ENCODE measurements at places on chromosomes 1 and 21.

DNA sequence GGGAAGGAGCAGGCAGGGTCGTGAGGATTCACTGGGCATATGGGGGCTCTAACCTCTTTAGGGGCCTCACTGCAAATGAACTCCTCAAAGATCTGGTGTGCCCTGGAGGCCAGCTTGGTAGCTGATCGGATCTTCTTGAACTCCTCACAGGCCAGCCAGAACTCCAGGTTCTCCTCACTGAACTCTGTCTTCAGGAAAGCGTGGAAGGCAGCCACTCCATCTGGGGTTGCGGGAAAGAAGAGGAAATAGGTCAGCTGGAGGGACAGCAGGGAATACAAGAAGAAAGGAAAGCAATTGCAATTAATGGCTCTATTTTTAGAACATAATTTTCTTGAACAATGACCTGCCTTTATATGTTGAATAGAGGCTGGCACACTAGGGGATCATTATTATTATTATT lies 2.3 kb downstream of the RGS16 start:
- no peak for DNase-seq

DNA sequence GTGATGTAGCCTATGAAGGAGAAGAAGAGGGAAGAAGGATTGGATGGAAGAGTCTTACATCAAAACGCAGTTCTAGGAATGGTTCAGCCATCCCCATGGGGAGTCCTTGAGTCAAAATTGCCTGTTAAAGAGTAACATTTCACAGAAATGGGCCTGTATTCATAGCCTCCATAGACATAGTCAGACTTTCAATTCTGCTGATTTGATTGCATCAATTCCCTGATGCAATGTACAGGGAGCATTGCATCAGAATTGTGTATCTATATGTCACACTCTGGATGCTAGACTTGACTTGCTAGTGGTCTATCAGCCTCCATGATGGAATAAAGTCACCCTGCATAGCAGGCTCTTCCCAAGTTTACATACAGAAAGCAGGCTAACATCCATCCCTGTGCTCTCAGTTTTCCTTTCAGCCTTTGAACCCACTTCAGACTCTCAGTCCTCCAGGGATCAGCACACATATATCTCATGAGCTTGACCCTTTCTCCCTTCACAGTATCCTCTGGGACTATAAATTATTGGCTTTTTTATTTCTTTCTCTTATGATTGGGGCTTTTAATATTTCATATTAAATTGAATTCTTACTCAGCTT lies 1111.7 kb upstream of the B3GALT2 start:
- no peak for DNase-seq

DNA sequence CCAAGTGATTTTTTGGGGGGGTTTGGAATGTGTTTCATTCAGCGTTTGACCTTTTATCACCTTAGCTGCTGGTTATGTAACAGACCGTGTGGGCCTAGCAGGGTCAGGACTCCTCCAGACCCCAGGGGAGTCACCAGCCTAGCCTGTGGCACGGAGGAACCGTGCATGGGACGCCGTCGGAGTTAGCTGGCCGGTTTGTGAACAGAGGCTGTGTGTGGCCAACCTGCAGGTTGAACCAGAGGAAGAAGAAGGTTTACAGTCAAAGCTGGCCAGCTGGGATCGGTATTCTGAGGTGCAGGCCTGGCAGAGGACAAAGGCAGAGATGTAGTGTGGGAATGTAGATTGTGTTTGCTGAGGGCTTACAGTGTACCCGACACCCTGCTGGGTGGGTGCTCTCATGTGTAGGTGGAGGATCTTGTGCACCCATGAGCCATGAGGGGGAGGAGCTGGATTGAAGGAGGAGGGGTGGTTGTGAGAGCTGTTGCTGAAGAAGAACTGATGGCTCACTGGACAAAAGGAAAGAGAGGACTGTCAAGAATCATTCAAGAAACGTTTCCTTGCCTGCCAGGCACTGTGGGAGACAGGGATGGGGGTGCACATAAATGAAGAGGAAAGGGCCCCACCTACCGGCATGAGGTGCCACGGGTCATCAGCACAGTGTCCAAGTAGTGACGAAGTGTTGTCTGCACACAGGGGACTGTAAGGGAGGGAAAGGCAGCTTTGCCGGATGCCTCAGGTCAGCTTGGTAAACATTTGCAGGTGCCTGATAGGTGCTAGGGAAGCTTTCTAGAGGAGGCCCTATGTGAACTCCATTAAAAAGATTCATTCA lies 40.0 kb upstream of the PWP2 start:
- DNase-seq = no peak

- no peak for DNase-seq
Measured at GRCh38 chr21:45295576-45296365, 8.1 kb upstream of the POFUT2 start.

GRCh38 chr1:154968731-154969130 lies 1.8 kb downstream of the SHC1 start:
- no peak for DNase-seq

- no peak for DNase-seq
Measured at GRCh38 chr1:191043066-191043465, 565.4 kb upstream of the BRINP3 start.

- peak; percentile 18 for DNase-seq
Measured at GRCh38 chr1:93680420-93681100, 1.1 kb downstream of the BCAR3 start.

DNA sequence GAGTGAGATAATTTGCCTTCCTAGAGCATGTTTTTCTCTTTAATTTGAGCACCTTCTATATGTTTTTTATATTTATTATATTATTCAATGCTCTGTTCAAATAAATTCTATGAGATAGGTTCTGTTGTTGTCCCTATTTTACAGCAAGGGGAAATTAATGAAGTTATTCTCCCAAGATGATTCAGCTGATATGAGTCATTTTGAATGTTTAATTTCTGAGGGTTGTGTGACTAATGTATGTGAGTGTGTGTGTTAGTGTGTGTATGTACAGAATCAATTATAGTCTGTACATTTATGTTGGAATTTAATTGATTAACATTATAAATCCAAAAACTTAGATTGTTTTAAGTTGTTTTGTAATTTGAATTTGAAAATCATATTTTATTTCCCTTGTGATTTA lies 1536.7 kb upstream of the B3GALT2 start:
- DNase-seq = no peak

- DNase-seq = no peak
Measured at GRCh38 chr1:48026275-48026674, 29.1 kb upstream of the TRABD2B start.

DNA sequence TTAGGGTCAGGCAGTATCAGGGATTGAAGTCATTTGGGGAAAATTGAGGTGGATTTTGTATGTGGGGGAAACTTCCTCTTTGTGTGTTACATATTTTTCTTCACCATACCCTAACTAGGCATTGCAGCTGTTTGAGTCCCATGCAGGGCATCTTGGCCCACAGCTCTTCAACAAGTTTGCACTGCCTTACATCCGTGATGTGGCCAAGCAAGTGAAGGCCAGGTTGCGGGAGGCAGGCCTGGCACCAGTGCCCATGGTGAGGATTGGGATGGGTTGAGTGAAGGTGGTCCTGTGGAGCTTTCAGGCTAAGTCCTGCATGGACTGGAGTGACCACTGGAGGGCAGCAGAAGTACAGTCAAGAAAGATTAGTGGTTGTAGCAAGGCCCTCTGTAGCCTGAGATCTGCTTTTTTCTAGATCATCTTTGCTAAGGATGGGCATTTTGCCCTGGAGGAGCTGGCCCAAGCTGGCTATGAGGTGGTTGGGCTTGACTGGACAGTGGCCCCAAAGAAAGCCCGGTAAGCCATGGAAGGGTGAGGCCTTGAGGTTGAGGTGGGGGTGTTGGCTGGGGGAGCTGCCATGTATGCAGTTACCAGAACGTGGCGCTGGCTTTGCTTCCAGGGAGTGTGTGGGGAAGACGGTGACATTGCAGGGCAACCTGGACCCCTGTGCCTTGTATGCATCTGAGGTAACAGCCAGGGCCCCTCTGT lies 2.4 kb downstream of the UROD start:
- DNase-seq = peak; percentile 74

DNA sequence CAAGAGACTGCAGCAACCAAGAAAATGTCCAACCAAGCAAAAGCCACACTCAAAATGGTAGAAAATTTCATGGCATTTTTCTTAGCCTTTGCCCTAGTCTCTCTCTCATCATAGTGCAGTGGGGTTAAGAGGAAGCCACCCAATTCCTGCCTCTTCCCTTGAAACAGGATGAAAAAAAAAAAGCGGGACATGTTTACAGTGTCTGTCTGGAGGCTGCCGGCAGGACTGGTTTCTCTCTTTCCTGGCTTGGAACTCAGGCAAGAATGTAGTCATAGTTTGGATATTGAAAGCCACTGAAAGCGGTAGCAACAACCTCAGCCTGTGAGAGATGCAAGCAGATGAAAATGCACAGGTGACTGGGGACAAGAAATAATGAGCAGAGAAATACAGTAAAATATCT lies 13.3 kb upstream of the TNFSF18 start:
- DNase-seq = no peak

DNA sequence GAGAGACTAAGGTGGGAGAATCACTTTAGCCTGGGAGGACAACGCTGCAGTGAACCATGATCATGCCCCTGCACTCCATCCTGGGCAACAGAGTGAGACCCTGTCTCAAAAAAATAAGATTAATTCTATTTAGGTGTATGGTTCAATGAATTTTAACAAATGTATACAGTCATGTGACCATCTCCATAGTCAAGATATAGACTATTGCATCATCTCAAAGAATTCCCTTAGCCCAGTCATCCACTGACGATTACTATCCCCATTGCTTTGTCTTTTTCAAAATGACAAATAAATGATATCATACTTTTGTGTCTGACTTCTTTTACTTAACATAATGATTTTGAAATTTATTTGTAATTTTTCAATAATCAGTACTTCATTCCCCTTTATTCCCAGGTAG lies 260.0 kb downstream of the LRRC7 start:
- no peak for DNase-seq

GRCh38 chr1:31417148-31417547 lies 4.1 kb downstream of the SERINC2 start:
- DNase-seq = no peak

DNA sequence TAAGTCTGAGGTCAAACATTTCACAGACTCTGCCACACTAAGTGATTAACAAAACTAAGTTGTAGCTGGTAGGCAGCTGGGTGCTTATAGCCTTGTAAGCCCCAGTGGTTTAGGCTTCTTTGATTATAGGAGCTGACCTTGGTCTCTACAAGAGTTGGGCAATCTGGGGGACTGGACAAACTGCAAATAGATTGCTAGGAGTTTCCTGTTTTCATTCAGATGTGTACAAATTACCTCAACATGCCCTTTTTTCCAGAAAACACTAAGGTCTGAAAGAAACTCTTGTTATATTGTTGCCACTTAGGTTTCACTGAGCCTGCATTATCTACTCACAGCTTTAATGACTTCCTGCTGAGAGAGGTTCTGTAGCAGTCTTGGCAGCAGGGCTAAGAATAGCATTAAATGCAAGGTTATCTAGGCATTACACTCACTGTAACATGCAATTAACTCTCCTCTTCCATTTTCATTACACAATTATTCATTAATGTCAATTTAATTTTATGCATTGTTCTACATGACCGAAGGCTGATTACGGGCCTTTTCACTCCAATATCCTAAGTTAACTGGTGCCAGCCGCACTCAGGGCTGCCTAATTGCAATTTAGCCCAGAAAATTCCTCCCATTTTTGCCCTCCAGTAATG lies 314.0 kb downstream of the LMO4 start:
- no peak for DNase-seq

GRCh38 chr1:119006406-119007279 lies 18.5 kb upstream of the TBX15 start:
- no peak for DNase-seq

- DNase-seq = peak; percentile 73
Measured at GRCh38 chr1:940107-941014, 16.6 kb downstream of the SAMD11 start.
